ENCODE measurements at places on chromosomes 5 and 9.

GRCh38 chr9:22097707-22098106, 88.6 kb upstream of the CDKN2B start:
- DNase-seq: no peak

- no peak for DNase-seq
These were observed 11.4 kb upstream of the DNAH5 start for GRCh38 chr5:13955896-13956295.

DNA sequence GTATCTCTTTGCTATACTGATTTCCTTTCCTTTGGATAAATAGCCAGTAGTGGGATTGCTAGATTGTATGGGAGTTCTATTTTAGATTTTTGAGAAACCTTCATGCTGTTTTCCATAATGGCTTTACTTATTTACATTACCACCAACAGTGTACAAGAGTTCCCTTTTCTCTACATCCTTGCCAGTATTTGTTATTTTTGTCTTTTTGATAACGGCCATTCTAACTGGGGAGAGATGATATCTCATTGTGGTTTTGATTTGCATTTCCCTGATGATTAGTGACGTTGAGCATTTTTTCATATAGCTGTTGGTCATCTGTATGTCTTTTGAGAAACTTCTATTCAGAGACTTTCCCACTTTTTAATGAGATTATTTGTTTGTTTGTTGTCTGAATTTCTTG, 25.8 kb downstream of the NADK2 start:
- DNase-seq: no peak

GRCh38 chr5:154086641-154087040, 47.9 kb downstream of the MFAP3 start:
- no peak for DNase-seq

DNA sequence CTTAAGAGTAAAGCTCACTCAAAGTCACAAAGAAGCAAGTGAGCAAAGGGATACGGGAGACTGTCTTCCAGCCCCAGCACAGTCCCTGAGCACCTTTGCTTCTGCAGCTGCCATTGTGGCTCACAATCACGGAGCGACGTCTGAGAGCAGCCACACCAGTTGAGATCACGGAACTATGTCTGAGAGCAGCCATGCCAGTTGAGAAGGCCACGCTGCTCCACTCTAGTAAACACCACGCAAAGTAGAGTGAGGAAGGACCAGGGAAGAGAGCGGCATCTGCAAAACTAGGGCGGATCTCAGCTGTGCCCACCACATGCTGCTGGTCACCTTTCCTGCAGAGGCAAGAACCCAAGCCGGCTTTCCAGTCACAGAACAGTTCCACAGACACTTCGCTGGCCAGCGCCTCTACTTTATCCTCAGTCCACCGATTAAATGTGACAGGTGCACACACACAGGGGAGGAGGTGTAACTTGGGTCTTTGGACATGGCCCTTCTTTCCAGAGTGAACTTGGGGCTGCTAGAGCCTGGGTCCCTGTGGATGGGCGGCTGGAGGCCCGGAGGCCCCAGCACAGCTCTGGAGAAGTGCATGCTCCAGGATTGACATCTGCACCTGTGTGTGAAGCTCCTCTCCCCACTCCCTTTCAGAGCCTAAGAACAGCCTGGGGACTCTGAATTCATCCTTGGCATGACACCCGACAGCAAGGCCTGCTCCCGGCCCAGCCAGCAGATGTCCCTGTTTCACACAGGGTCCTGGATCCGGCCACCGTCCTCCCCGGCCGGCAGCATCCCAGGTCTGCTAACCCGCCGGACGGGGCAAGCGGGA, 324.9 kb upstream of the IRX4 start:
- no peak for DNase-seq

DNA sequence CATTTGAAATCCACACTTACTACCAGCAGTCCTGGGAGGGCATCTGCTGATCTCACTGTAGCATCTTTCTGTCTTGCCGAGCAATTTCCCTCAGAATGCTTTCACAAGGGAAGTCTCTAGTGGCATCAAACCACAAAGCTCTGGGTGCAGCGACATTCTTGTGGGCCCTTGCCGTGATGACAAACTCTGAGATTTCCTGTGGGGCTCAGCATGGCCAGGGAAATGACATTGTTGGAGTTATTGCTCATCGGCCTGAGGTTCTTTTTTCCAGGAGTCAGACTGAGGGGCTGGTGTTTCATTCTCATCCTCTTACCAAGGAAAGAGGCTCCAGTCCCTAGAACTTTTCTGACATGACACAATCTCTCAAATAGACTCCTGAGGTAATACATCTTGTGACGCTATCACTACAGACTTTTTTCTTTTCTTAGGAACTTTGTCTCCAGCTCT, 51.4 kb downstream of the PFDN1 start:
- peak; percentile 79 for DNase-seq

GRCh38 chr5:36346896-36347690, 45.4 kb upstream of the RANBP3L start:
- DNase-seq: no peak

DNA sequence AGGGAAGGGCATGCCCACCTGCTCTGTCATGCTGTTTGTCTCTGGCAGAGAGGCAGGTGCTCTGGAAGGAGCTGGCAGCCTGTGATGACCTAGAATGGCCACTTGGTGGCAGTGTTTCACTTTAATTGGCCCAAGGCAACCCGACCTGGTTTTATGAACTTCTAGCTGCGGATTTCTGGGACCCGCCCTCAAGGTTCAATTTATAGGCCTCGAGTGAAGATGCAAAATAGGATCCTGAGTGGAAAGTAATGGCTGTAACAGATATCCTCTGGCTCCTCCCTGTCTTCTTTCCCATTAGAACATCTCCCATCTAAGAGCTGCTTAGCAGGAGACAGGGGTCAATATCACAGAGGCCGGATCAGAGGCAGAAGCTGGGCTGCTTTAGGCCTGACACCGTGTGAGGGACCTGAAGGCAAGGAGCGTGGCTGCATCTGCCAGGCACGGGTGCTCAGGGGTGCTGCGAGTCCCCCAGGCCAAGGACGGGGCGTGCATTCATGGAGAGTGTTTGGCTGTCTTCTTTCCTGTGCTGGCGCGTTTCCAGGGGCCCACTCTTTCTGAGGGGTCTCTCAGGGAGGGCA, 56.7 kb upstream of the SLC28A3 start:
- DNase-seq: peak; percentile 74

DNA sequence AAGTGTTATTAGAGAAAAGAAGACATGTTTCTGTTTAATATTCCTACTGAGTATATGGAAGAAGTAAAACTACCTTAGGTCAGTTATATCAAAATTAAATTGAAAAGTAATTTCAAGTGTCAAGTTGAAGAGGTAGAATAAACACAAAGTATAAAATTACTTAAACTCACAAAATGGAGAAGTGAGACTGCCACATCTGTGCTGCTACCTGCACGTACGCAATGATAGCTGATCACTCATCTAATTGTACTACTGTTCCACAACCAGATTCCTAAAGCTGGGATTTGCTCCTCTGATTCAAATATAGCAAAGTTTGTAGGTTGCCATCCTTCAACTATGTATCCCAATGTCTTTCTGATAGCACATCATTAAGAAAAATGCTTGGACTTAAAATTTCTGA, 24.8 kb downstream of the EQTN start:
- DNase-seq: no peak

- DNase-seq: no peak
These were observed 11.8 kb downstream of the SLC12A7 start for GRCh38 chr5:1099926-1100663.

- DNase-seq: no peak
These were observed 24.2 kb upstream of the ANKRD33B start for GRCh38 chr5:10539687-10539998.

GRCh38 chr5:140131967-140132409, 6.3 kb downstream of the IGIP start:
- no peak for DNase-seq

DNA sequence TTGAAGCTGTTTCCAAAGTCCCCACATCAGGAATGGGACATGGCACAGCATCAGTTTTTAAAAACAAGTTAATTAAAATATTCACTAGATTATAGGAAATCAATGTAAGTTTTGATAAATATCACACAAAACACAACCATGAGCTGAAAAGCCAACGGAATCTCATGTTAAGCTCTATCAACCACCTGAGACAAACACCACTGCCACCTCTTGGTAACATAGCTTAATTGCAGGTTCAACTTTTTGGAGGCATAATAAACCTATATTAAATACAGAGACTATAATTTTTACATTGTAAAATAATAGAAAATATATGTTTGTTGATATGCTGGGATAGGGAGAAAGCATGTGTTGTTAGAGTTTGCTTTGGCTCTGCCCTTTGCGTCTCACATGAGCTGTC, 126.1 kb downstream of the SV2C start:
- DNase-seq: no peak

GRCh38 chr5:168169791-168170190, 121.7 kb upstream of the WWC1 start:
- DNase-seq: no peak

- peak; percentile 45 for DNase-seq
These were observed 550 bp downstream of the CORO2A start for GRCh38 chr9:98191671-98192502.

DNA sequence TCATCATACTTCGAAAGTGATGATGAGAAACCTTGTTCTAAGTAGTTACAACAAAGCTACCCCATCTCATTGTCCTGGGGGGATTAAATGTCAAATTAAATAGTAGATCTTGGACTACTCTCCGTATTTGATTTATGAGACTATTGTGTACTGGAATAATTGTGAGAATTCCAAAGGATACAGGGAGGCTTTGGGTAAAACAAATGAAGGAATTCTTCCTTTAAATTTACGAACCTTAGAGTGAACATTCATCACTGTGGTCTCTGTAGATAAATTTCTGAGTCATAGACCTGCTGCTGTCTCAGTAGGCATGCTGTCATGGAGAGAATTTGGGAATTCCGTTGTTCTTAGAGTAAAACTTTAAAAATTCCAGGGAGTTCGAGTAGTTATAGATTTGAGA, 836.2 kb downstream of the DNAH5 start:
- DNase-seq: no peak

- no peak for DNase-seq
These were observed 15.3 kb downstream of the LHX3 start for GRCh38 chr9:136189394-136190236.

GRCh38 chr5:173331956-173332479, 3.8 kb upstream of the STC2 start:
- DNase-seq: peak; percentile 94

- DNase-seq: no peak
These were observed 16.1 kb upstream of the CMBL start for GRCh38 chr5:10323588-10324488.

DNA sequence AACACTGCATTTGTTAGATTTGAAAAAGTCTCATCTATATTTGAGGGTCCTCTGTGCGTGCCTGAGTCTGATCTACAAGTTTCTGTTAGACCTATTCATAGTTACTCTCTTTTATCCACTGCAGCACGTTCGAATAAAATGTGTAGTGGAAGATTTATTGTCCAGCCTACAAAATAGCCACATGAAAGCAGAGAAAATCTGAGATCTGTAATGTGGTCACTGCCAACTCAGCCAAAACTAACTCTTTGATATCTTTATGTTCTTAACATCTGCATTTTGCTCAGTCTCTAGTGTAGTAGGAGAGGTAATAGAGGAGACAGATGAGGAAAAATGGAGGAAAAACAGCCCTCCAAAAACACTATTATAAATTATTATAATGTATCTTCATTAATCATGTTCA, 354.0 kb downstream of the NPR3 start:
- no peak for DNase-seq

DNA sequence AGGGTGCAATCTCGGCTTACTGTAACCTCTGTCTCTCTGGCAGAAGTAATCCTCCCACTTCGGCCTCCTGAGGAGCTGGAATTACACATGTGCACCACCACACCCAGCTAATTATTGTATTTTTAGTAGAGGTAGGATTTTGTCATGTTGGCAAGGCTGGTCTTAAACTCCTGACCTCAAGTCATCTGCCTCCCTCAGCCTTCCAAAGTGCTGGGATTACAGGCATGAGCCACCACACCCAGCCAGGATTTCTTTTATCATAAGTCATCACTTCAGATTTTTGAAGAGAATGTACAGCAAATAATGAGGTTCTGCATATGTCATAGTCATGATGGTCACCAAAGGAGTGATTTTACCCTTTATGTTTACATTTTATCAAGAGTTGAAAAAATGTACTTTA, 108.1 kb downstream of the GCNT1 start:
- no peak for DNase-seq

GRCh38 chr5:8884029-8884428, 661.8 kb downstream of the SEMA5A start:
- DNase-seq: no peak

DNA sequence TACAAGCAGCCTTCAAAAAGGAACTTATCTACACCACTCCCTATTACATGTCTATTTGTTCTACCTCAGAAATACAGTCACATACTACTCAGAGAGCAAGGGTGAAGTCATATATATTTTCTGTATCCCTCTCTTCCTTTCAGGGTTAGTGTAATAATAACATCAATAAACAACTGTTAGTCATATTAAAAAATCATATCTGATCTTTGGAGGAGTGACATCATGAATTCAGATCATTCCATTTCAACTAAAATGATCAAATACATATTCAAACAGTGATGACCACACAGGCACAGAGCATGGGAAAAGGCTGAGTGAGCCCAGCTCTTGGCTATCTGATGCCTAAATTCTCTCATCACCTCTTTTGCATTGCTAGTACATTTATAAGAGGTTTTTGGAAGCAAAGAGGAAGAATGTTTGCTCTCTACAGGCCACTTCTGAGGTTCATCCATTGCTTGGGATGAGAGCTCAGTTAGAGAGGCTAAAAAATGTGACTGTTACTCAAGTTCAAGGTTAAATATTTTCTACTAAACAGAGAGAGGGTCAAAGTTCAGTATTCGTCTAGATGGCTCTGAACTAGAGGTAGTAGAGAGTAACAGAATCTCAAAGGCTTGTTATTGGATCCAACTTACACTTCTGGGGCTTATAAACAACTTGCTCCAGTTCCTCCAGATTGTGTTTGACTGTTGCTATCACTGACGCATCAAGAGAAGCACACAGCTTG, 39.0 kb downstream of the RIGI start:
- no peak for DNase-seq

DNA sequence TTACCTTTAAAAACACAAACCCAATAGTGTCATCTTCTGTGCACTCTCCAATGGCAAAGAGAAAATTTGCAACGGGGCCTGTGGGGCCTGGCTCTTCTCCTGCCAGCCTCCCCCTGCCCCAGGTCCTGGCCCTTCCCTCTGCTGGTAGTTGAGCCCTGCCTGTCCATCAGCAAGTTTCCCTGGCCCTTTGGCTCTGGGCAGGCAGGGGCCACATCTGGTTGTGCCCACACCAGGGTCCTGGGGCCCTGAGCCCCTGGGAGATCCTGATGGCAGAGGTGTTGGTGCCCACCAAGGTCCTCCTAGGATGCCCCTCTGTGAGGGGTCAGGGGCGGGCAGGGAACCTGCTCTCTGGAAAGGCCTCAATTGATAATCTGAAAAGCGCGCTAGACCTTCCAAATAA, 157.3 kb downstream of the DAB2IP start:
- no peak for DNase-seq
